ENCODE measurements at places on chromosomes 1 and 21.

GRCh38 chr21:29205009-29205408, 74.6 kb downstream of the MAP3K7CL start:
- no peak for DNase-seq

GRCh38 chr1:180144659-180145357, 9.9 kb upstream of the QSOX1 start:
- no peak for DNase-seq

DNA sequence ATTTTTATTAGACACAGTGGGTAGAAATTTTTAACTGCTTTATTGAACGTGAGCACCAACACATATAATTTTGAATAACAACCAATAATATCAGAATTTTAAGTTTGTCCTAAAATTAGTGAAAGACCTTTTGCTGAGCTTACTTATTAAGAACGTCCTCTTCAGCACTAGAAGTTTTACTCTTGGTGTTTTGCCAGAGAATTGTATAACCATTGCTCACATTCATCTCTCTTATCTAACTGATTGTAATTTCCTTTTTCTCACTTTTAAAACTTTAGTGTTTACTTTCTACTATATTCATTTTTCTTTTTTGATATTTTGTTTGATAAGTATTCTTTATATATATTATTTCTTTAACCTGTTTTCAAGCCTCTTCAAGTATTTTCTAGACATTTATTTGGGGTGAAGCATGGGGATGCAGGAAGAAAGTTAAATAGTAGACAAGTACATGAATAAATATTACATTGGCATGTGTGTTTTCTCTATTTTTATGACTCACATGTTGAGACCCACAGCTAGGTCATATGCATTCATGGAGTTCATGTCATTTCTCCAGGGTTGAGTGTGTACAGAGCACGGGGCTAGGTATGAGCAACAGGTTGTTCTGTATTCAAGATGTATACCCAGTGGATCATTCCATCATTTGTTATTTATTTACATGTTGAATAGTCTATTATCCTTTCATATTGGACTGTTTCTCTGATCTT, 90.6 kb downstream of the ATP6V1G3 start:
- no peak for DNase-seq

DNA sequence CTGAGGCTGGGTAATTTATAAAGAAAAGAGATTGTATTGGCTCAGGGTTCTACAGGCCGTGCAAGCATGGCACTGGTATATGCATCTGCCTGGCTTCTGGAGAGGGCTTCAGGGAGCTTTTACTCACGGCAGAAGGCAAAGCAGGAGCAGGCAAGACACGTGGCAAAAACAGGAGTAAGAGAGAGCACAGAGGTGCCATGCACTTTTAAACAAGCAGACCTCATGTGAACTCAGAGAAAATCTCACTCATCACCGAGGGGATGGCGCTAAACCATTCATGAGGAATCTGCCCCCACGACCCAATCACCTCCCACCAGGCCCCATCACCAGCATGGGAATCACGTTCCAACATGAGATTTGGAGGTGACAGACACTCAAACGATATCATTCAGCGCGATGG, 400.7 kb upstream of the RUNX1 start:
- DNase-seq, result no peak

DNA sequence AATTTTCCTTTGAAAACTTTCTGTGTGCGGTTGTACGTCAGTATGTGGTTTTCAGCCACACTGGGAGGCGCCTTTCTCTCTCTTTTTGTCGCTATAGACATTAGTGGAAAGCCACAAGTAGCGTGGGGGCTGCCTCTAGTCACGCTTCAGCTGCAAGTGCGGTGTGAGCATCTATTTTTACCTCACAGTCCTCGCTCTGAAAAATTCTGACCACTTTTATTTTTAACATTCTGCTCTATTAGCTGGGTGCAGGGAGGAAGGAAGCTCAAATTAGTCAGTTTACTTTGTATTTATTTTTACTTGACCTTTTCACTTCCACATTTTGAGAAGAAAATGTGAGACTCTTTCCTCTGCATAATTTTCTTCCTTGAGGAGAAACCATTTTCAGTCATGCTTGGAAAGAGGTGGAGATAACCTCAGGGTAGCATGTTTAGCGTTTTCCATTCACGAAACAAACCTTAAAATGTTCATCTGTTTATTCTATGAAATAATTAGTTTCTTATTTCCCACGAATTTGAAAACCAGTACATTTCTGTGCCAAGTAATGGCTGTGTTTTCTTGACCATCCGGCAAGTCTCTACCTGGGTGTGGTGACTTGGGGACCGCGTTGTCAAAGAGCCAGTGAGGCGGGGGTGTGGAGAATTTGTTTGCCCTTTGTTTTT, 35.6 kb downstream of the ADARB1 start:
- peak; percentile 62 for DNase-seq

DNA sequence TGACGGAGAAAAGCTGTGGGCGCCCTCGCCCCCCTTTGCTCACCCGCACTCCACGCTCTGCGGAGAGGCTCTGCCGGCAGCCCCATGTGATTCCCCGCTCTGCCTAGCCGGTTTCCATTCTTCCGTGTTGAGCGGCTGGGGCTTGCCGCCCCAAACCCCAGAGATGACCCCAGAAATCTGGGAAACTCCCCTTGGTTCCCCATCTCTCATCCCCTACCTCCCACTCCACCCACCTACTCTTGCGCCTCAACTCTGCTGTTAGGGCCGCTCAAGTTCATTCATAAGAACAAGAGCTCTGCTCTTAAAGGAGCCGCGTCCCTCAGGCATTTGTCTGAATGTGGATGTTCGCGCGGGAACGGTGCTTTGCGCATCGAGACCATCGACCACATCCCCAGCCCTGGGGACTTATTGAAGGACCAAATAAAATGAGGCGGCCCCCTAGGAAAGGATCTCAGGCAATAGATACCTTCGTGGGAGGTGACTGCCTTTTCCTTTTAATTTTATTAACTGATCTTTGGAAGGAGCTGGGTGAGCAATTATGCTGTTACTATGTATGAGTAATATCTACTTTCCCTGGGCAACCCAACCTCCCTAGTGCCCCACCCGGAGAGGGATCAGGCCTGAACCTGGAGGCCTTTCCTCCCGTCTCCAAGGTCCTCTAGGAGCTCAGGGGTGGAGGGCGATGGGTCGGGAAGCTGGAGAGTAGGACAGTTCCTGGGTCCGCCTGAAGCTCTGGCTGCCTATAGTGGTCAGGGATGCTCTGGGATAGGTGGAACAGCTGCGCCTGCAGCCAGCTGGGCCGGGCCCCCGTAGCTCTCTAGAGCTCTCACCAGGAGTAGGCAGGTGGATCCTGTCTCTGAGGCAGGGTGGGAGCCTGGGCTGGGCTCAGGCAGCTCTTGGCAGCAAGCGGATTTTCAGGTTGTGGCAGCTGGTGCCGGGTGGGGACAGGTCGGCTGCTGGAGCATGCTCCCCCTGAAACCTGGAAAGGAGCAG, 898 bp downstream of the MFSD2A start:
- peak; percentile 64 for DNase-seq

- peak; percentile 63 for DNase-seq
Observed at GRCh38 chr1:4652631-4653327, 1.6 kb upstream of the AJAP1 start.

GRCh38 chr21:41960386-41960785, 6.6 kb upstream of the C2CD2 start:
- DNase-seq, result no peak

DNA sequence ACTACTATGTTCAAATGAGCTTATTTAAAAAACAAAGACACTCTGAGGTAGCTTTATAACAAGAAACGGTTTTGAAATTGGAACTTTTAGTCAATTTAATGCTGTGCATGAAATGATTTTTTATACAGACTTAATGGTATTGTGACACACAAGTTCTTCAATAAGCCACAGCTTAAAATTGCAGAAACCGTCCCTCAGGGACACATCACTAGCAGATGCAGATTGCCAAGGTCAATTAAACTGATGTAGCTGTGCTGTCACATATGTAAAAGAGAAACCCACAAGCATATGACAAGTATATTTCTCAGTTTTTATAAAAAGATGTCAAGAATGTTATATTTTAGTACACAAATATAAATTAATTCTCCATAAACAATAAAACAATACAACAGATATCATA, 366.9 kb downstream of the DPYD start:
- no peak for DNase-seq

DNA sequence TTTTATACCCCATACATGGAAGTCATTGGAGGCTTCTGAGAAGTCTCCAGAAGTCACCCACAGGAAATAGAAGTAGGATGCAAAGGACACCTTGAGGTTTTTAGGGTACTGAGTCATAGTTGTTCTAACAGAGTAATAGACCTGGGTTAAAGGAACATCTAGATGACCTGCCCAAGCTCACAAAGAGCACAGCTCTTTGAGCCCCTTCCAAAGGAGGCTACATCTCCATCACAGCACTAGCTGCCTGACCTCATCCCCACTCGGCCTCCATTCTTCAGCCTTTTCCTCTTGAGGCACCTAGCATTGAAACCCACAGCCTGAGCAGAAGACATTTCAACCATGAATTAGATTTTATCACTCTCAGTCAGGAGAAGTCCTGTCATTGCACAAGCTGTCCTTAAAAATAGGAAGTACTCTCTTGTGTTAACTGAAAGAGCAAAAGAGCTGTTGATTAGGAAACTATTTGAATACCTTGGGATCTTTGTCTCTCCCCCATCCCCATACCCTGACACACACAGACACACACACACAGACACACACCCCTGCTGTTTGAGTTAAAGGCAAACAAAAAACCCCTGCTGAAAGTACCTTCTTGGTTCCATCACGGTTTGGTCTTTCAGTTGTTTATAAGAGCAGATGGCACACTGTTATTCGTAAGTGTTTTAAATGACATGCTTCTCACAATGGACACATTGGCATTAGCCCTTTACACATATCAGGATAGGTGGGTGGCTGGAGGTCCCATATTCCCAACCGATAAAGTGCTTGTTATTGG, 22.2 kb downstream of the MKNK1 start:
- no peak for DNase-seq

DNA sequence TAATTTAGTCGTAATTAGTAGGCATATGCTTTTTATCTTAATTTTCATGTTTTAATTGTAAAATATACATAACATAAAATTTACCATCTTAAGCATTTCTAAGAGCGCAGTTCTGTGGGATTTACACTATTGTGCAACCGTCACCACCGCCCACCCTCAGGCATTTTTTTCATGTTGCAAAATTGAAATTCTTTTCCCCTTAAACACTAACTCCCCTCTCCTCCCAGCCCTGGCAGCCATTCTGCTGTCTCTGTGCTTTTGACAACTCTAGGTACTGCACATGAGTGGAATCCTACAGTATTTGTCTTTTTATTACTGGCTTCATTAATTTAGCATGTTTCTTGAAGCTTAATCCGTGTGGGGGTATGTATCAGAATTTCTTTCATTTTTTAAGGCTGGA, 7.8 kb downstream of the PIK3CD start:
- DNase-seq, result no peak

GRCh38 chr1:147545133-147545532, 3.8 kb downstream of the BCL9 start:
- DNase-seq, result peak; percentile 86

DNA sequence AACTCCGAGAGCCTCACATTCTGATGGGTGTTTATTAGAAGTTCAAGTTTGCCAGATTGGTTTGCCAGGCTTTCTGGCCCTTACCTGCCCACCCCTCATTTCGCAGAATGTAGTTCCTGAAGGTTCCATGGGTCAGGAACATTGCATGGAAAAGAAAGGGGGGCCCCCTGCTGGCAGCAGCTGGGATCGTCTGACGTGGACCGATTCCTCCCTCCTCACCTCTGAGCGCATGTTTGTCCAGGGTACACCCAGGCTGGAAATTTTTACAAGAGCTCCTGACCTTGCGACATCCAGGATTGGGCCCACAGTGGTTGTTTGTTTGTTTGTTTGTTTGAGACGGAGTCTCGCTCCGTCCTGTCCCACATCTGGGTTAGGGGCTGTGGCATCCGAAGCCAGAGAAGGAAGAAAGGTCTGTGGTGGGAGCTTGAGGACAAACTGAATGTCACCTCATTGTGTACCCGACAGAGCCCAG, 126.0 kb upstream of the TMEM51 start:
- peak; percentile 15 for DNase-seq

GRCh38 chr21:36698981-36699545, at the start of gene SIM2:
Gene SIM2, plus strand, starts transcription at chr21:36699115. Its CDS starts 632 bp downstream, at chr21:36699747.
- no peak for DNase-seq

- DNase-seq, result no peak
Observed at GRCh38 chr1:45084562-45084961, 72.5 kb downstream of the UROD start.

GRCh38 chr1:162090378-162090777, 20.9 kb downstream of the NOS1AP start:
- DNase-seq, result no peak

DNA sequence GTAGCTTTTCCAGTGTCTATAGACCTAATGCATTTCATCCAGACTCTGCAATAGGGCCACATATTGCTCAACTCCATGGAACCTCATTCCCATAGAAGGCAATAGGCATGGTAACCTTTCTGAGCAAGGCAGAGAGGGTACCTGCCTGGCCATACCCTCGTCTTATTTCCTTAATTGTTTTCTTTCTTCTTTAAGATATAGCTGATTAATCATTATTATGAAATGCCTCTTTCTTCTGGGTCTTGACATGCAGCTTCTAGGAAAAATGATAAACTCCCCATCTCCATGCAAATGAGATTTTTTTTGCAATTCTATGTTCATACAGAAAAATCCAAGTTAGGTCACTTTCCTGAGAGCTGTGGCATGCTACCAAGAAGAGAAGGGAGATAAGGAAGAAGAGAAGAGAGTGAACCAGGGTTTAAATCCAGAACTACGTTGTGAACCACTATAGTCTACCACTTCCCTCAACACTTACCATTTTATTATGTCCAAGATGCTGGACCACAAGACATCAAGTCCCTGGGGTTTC, 33.0 kb upstream of the IL20 start:
- no peak for DNase-seq

DNA sequence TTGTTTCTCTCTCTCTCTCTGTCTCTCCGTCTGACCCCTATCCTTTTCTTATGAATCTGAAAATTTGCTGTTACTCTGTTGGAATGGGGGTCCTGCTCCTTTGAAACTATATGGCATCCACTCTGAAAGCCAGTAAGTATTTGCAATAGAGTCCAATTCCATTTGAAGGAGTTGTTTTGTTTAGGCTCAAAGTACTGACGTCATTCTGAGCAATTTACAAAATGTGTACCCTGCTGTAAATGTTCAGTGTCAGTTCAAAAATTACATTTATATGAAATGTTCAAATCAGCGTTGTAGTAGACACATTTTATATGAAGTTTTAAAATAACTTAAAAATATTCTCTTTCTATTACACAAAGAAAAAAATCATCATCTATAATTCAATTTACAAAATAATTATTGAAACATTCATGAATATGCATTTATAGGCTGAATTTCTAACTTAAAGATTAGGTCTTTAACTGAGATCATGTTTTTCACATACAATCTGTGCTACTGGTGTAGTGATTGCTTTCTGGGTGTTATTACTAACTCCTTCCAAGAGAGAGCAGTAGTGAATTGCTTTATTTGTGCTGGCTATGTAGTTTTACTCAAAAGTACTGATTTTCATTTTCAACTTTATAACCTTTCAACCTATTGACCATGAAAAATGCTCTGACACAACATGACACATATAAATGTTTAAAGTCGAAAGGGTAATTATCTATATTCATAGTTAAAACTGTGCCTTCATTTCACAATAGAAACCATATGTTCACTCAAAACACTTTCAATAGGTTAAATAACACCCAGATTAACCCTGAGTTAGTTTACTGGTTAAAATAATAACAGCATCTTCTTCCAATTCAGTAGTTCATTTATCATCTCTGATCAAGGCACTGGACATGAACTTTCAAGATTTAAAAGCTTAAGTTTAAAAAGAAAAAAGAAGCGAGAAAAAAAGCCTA, 253.1 kb upstream of the ADGRL4 start:
- DNase-seq, result no peak

Measured in activated naive CD8-positive, alpha-beta T cell treated with anti-CD3 and anti-CD28 coated beads for 36 hours (primary cell).